ENCODE measurements at places on chromosomes 4 and X.

GRCh38 chr4:41991916-41992767, 1.8 kb downstream of the SLC30A9 start:
- no peak for DNase-seq

DNA sequence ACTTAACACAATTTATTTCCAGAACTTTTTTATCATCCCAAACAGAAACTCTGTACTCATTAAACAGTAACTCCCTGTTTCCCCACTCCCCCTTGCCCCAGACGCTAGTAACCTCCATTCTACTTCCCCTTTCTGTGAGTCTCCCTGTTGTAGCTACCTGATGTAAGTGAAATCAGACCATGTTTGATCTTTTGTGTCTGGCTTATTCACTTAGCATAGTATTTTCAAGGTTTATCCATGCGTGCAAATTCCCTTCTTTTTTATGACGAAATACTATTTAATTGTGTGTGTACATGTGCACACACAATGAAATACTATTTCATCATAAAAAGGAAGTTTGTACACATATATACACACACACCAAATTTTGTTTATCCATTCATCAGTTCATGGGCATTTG, 5.2 kb downstream of the PKD2 start:
- no peak for DNase-seq

DNA sequence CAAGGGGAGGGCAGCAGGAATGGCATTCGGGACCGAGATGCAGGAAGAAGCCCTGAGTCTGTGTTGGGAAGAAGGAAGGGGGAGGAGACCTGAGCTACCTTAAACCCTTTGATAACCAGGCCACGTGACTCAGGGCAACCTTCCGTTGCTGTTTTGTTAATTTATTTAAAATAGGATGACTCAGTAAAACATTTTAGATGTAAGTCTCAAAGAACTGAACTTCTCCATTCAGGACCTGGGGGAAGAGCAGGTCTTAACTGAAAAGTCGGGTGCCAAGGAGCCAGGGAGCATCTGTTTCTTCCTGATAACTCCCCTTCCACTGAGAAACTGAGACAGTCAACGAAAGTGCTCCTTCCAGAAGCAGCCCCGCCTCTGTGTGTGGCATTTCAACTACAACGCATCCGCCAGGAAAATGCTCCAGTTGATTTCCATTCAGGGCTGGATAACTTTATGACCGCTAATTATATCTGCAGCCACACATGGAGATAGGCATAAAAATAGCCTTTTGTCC, 88.0 kb downstream of the IRF2 start:
- DNase-seq, result no peak

DNA sequence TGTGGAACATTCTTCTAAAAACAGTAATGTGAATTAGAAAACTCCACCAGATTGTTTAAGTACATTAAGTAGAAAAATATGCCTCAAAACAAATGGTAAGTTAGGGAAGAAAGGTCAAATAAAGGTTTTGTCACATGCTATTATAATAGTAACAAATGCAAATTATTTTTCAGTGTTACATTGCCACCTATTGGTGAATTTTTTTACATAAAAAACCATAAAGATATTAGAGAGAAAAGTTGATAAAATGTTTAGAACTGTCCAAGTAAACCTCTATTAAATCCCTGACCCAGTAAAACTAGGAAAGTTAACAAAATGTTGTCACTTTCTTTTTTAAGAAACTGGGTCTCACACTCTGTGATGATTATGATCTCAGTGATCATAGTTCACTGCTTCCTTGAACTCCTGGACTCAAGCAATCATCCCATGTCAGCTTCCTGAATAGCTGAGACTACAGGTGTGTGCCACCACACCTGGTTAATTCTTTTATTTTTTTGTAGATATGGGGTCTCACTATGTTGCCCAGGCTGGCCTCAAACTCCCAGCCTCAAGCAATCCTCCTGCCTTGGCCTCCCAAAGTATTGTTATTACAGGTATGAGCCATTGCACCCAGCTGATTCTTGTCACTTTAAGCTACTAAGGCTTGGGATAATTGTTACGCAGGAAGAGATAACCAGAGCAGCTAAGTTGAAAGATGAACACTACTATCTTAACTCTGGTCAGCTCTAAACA, 157.6 kb downstream of the ATRX start:
- no peak for DNase-seq

DNA sequence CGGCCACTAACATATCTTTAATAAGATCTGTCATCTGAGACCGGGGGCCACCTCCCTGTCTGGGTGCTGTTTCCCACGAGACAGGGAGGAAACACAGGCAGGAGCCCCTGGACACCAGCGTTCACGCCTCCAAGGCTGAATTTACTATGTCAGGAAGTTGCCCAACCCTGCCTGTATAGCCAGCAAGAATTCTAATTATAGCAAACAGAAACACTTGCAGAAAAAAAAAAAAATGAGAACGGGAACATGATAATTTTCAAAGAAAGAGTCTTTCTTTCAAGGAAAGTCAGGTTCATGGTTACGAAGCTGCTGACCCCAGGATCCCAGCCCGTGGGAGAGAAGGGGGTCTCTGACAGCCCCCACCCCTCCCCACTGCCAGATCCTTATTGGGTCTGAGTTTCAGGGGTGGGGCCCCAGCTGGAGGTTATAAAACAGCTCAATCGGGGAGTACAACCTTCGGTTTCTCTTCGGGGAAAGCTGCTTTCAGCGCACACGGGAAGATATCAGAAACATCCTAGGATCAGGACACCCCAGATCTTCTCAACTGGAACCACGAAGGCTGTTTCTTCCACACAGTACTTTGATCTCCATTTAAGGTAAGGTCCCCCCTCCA, at the start of gene IL3RA:
Gene IL3RA (plus strand): TSS at position 455 of the 613 bp plus-strand sequence. CDS start 4,981 bp downstream, outside the sequence.
- DNase-seq, result no peak
